Activated CD8-positive, alpha-beta T cell treated with anti-CD3 and anti-CD28 coated beads, Interleukin-2, amount 10 ng/mL, durations not matched to agents 7 days and 5 days (primary cell): ENCODE measurements at places on chromosomes 13 and 19.

GRCh38 chr13:40187841-40188591 is 478.4 kb downstream of the FOXO1 start:
- DNase-seq: peak; percentile 82

DNA sequence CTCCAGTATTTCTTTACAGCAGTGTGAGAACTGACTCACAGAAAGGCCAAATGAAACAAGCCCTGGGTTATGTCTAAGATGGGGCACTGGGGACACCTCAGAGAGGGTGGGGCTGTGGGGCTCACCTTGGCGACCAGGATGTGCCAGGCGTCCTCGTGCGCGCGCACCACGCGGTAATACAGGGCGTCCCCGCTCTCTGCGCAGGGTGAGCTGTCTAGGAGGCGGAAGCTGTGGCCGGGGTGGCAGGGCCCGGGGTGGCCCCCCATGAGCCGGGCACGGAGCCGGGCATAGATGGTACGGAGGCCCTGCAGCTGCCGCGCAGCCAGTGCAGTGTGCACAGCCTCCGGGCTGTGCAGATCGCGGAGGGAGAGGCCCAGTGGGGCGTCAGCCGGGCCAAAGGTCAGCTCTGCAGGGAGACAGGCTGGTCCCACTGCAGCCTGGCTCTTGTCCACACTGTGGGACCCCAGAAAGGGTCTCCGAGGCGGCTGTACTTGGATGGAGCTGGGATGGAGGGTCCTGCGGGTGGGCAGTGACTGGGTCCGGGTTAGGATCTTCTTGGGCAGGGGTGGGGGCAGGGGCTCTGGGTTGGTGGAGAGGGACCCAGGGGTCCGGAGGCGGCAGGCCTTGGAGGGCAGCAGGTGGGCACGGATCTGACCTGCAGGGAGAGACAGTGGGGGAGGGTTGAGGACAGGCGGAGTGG is 3.4 kb downstream of the PEAK3 start:
- no peak for DNase-seq

DNA sequence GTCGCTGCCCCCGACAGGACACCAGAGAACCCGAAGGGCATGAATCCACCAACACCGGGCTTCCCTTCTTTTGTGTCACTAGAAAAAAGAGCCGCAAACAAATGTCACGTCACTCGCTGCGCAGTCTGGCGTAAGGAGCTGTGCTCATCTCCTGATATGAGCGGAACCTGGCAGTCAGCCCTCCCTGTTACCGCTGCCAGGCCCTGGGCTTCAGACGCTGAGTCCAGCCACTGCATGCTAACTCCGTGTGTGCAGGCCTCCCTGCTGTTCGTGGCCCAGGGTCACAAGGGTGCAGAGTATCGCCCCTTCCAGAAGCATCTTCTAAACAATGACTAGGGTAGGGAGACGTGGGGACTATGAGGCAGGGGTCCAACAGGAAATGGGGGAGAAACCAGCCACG is 71.3 kb downstream of the SLC7A1 start:
- no peak for DNase-seq

- DNase-seq: no peak
Observed at GRCh38 chr19:58304255-58304654, 922 bp upstream of the ERVK3-1 start.

DNA sequence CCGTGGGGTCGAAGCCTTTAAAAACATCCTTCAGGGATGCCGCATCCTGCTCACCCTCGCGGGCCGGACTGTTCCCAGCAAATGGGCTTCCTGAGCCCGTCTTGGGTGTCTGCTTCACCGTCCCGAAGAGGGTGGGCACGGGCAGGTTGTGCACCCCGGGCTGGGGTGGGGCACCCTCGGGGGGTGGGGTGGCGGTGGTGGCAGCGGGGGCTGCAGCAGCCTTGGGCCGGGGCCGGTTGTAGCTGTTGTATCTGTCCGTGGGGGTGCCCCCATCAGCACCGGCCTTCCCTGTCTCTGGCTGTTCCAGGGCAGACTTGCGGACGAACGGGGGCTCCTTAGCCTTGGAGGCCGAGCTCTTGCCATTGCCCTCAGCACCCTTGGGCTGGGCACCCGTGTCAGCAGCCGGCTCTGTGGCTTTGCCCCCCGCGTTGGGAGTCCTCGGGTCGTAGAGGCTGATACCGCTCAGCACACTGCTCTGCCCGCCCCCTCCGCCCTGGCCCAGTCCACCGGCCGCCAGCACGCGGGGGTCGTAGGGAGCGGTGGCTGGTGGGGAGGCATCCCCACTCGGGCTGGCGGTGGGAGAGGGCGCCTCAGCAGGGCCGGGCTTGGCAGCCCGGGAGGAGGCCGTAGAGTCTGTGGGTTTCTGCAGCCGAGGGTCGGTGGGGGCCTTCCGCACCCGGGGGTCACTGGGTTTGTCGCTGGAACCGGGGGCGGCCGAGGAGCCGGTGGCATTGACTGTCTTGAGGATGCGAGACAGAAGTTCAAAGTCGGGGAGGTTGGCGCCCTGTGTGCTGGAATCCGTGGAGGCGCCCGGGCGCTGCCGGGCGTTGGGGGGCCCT is 18.2 kb upstream of the TMEM160 start:
- DNase-seq: no peak

DNA sequence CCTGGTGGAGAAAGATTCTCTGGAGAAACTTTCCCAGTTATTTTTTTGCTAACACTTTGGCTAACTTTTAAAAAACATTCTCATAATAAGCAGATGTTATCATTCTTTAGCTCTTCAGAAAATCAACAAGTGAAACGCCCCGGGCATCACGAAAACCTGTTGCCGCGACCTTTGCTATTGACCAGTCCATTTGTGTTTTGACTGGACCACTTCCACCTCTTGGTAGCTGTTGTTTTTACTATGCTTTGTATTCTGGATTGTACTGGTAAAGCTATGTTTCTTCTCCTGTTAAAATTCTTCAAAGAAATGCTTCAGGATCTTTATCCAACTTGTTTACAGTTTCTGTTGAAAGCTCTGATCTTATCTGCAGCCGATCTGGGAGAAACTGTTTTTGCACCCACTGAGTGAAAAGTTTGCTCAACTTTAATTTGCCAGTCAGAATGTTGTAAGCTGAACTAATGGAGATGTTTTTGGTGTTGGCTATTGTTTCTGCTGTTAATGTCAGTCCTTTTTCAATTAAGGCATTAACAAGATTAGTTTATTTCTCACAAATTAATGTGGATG is 23.3 kb downstream of the UFM1 start:
- DNase-seq: no peak

GRCh38 chr13:45907503-45907902 is 56.0 kb upstream of the SIAH3 start:
- DNase-seq: no peak

DNA sequence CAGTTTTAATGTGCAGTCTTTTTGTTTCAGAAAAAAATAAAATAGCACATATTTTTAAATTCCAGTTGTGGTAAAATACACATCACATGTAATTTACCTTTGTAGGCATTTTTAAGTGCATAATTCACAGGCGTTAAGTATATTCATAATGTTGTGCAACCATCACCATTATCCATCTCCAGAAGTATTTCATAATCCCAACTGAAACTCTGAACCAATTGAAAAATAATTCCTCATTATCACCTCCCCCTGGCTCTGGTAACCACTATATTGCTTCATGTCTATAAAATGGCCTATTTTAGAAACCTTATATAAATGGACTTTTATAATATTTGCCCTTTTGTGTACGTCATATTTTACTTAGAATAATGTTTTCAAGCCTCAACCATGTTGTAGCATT is 756.5 kb upstream of the KLHL1 start:
- no peak for DNase-seq

DNA sequence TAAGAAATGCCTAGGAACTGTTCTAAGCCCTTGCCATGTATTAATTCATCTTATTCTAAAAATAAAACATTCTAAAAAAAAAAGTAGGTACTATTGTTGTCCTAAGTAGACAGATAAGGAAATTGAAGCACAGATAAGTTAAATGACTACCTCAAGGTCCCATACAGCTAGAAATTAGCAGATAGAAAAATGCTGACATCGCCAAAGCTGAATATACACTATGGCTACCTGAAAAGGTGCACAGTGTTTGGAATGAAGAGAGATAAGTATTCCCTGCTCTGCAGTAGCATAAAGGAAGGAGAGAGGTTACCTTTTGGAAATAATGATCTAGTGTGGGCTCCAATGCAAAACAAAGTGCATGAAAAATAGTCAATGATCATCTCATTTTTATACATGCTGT is 65.3 kb downstream of the DCT start:
- no peak for DNase-seq

DNA sequence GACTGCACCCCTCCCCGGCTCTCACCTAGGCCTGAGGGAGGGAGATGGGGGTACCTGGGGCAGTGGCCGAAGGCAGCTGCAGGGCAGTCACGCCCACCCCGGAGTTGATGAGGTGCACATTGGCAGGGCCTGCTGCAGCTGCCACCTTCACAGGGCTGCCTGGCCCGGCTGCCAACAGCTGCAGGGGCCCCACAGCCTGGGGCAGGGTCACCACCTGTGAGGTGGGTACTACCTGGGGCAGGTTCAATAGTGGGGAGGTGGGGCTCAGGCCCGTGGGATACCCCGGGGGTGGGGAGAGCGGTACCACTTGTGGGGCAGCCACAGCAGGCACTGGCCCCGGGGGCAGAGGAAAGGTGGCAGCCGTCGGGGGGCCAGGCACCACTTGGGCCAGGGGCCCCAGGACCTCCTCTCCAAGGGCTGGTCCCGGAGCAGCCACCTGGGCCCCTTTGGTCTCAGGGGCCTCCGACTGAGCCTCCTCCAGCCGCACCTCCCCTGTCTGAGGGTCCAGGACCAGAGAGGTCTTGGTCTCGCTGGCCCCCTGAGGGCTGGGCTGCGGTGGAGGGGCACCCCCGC is 2.7 kb downstream of the SIX5 start:
- DNase-seq: no peak

GRCh38 chr19:56398809-56399208 is 5.3 kb upstream of the ZNF583 start:
- no peak for DNase-seq

- DNase-seq: no peak
Observed at GRCh38 chr13:99062593-99062992, 84.7 kb upstream of the DOCK9 start.

DNA sequence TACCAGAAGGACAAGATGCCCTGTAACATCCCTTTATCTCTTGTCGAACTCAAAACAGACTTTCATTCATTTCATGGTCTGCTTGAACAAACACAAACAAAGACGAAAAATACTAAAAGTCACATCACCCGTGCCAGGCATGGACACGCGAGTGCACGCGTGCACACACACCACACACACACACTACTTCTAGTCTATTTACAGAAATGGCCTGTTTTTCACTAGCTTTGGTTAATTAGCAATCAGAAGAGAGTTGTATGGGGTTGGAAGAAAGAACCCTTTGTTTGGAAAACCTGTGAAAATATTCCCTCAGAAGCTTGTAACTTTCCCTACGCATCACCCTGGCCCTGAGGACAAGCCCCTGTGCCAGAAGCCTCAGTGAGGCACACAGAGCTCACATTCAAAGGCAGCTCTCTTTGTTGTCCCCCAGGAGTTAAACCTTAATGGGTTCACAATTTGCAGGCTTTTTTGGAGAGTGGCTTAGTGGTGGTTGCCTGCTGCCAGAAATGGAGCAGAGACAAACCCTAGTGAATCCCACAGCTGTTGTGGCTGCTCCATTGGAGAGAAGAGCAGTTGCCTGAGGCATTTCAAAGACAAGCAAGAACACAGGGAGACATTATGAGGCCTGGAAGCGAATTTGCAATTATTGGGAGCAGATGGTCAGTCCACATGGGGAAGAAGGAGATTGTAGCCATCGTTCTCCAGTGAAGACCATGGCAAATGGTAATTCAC is 55.9 kb downstream of the STARD13 start:
- no peak for DNase-seq

GRCh38 chr13:46948338-46948737 is 51.5 kb upstream of the HTR2A start:
- no peak for DNase-seq

GRCh38 chr13:111971891-111972780 is 94.8 kb upstream of the SOX1 start:
- DNase-seq: no peak

- peak; percentile 100 for DNase-seq
Observed at GRCh38 chr19:58558623-58559274, 338 bp upstream of the UBE2M start.

DNA sequence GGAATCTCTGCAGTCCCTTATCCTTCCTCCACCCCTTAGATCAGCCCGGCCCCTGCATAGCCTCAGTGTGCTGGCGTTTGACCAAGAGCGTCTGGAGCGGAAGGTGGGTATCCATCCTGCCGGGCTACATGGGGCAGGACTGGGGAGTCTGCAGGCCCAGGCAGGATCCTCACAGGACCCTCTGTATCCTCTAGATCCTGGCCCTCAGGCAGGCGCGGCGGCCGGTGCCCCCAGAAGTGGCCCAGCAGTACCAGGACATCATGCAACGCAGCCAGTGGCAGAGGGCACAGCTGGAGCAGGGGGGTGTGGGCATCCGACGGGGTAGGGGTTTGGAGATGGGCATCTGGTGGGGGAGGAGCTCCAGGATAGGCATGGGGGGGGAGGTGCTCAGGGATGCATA is 8.9 kb downstream of the PODNL1 start:
- DNase-seq: no peak
